T-helper 17 cell (primary cell): ENCODE measurements at places on chromosomes 1 and 21. TPM values are rescaled to one million over a fixed set of nuclear protein-coding genes. Genes with fewer than 3 reads are reported as not detected.

DNA sequence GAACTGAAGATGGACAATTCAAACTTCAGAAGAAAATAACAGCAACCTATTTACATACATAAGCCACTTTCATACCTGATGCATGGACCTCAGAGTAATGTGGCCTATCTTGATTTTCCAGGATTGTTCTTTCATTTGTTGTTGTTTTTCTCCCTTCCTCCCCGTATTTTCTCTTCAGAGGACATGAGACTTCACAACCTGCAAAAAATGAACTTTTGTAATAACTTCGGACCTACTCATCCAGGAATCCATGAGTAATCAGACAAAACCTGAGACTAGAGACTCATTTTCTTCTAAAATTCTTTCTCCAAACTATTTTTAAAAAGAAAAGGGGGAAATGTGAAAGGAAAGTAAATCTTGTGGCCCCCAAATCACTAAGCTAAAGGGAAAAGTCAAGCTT is 17.6 kb upstream of the PLA2G5 start:
- no peak overlapping the region for H3K27ac ChIP-seq
- H3K27me3 ChIP-seq, result peaks cover 14% of the 10 kb centered on the region
- no peak overlapping the region for H3K4me3 ChIP-seq
- H3K4me1 ChIP-seq, result no peaks in the 10 kb centered on the region
- peaks cover 4% of the 10 kb centered on the region for H3K36me3 ChIP-seq

DNA sequence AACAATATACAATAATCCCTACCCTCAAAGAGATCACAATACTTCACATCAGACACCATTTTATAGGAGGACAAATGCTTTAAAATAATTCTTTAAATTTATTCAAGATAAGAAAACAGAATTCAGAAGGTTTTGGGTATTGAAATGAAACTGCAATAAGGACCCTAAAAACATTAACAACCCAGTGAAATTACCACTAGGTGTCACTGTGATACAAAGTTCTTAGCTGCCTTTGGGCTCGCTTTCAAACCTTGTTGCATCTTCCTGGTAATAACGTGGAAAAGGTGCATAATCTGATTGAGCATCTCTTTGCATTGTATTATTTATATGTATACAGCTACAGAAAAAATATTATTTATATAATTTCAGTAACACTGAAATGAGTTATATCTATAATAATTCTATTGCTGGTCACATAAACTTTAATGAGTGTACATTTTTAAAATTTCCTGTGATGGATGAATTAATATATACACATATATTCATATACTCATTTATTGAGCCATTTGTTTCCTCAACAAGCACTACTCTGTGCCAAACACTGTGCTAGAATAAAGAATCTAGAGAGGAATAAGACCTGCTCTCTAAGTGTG is 185.2 kb downstream of the FAF1 start:
- H3K27ac ChIP-seq, result peak overlapping the region; percentile 69
- H3K27me3 ChIP-seq, result no peaks in the 10 kb centered on the region
- H3K4me3 ChIP-seq, result no peak overlapping the region
- peaks cover 15% of the 10 kb centered on the region for H3K4me1 ChIP-seq
- H3K36me3 ChIP-seq, result peaks cover 5% of the 10 kb centered on the region
- DNase-seq, result no peak

LEFTY2 gene
- not detected for total RNA-seq

TACSTD2 gene
- 0.23 TPM for total RNA-seq

TTC22 gene
- 11.2 TPM for total RNA-seq

ADGRL2 gene
- not detected for total RNA-seq

DNA sequence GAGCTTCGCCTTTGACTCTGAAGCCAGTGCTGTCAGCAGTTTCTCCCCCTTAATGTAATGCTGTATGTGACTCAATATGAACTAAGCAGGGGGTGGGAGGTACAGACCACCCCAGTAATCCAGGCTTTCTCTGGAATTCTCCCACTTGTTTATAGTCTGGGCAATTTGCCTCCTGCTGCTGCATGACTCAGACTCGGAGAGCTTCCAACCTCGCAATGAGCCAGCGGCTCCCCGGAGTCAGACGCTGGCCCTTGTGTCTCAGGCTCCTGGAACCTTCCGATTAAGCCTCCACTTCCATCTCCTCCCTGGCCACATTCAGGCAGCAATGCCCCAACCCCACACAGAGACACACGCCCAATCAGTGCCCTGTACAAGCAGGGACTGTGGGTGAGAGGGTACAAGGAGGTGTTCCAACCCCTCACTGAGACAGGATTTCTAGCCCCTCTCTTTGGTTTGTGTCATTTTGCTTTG is 471.7 kb upstream of the VAMP3 start:
- H3K4me3 ChIP-seq, result no peak overlapping the region
- no peaks in the 10 kb centered on the region for H3K36me3 ChIP-seq
- H3K27me3 ChIP-seq, result peaks cover 71% of the 10 kb centered on the region
- no peaks in the 10 kb centered on the region for H3K4me1 ChIP-seq
- no peak for DNase-seq
- no peak overlapping the region for H3K27ac ChIP-seq

COL16A1 gene
- not detected for total RNA-seq

RNF19B gene
- total RNA-seq, result 87.7 TPM

DNA sequence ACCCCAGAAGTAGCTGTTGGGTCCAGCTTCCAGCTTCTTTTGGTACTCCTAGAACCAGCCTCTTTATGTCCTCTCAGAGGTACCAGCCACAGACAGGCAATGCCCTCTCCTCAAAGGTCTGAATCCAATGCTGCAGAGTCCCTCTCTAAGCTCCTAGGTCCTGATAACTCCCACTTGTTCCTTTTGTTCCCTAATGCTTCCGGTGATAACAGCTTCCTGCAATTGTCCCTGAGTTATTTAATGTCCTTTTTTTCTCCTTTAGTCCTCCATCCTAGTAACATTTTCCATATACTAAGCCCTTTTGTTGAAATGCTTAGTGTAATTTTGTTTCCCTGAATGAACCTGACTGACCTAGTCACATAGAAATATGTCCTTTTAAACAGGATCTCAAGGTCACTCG is 201.7 kb upstream of the BEND5 start:
- H3K27me3 ChIP-seq, result no peaks in the 10 kb centered on the region
- no peaks in the 10 kb centered on the region for H3K4me1 ChIP-seq
- H3K4me3 ChIP-seq, result no peak overlapping the region
- no peak overlapping the region for H3K27ac ChIP-seq

GRCh38 chr1:240720976-240721375 is 109.0 kb upstream of the GREM2 start:
- no peaks in the 10 kb centered on the region for H3K4me1 ChIP-seq
- no peak for DNase-seq
- peaks cover 3% of the 10 kb centered on the region for H3K36me3 ChIP-seq

DNA sequence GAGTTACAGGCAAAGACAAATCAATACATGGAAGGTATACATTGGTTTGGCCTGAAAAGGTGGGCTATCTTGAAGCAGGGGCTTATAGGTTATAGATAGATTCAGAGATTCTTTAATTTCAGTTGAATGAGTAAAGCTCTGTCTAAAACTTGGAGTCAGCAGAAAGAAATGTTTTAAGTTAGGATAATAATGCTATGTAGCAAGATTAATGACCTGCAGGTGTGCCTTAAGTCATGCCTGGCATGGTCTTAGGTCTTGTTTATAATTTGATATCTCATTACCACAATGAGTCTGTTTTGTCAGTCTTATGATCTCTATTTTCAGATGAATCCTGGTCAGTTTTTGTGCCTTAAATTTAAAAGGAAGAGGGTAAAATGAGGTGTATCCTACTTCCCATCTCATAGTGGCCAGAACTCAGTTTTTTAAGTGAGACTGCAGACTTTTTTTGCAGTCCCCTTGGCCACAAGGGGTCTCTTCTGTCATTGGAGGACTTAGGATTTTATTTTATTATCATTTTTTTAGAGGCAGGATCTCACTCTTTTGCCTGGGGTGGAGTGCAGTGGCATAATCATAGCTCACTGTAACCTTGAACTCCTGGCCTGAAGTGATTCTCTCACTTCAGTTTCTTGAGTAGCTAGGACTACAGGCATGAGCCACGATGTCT is 21.3 kb upstream of the PGBD2 start:
- no peak for DNase-seq
- no peak overlapping the region for H3K4me3 ChIP-seq
- H3K27me3 ChIP-seq, result peaks cover 7% of the 10 kb centered on the region
- H3K36me3 ChIP-seq, result peaks cover 2% of the 10 kb centered on the region
- no peak overlapping the region for H3K27ac ChIP-seq

SFN gene
- total RNA-seq, result 1.3 TPM

DNA sequence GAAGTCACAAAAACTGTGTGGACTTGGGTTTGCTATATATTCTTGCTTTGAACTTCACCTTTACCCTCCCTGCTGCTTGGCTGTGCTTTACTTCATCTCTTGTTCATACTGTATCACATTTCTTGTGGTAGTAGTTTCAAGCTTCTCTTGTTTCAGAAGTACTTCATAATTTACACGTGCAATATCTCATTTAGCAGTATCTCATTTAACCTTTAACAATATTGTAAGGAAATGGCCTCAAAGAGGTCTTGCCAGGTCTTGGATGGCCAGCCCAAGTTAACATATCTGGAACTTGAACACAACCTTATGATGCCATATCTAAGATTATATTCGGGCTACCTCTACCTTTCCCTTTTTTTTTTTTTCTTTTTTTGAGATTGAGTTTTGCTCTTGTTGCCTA is 1.7 kb upstream of the TRIM45 start:
- peaks cover 13% of the 10 kb centered on the region for H3K4me1 ChIP-seq
- H3K27ac ChIP-seq, result no peak overlapping the region
- H3K4me3 ChIP-seq, result peak overlapping the region; percentile 52
- DNase-seq, result no peak
- H3K27me3 ChIP-seq, result peaks cover 2% of the 10 kb centered on the region

DNA sequence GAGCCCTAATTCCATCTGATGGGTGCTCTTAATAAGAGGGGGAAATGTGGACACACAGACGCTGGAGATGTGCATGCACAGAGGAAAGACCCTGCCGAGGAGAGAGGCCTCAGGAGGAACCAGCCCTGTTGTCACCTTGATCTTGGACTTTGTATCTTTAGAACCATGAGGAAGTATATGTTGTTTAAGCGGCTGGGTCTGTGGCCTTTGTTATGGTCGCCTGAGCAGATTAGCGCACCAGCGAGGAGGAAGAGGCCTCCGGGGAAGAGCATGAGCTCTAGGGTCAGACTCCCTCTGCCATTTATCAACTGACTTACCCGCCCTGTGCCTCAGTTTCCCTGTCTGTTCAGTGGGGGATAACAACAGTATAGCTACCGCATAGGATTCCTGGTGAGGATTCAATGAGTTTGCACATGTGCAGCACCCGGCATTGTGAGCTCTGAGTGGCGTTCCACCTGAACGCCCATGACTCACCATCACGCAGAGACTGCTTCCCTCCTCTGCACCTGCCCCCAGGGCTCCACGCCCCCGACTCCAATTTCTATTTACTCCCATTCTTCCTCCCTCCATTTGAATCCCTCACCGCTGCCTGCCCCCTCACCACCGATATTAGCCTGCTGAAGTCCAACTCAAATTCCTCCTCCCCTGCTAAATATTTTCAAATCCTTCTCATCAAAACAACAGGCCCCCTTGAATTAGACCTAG is 67.2 kb downstream of the ATP5PO start:
- H3K27me3 ChIP-seq, result peaks cover 4% of the 10 kb centered on the region
- no peak overlapping the region for H3K27ac ChIP-seq
- no peak overlapping the region for H3K4me3 ChIP-seq
- DNase-seq, result no peak
- H3K36me3 ChIP-seq, result peaks cover 3% of the 10 kb centered on the region

DNA sequence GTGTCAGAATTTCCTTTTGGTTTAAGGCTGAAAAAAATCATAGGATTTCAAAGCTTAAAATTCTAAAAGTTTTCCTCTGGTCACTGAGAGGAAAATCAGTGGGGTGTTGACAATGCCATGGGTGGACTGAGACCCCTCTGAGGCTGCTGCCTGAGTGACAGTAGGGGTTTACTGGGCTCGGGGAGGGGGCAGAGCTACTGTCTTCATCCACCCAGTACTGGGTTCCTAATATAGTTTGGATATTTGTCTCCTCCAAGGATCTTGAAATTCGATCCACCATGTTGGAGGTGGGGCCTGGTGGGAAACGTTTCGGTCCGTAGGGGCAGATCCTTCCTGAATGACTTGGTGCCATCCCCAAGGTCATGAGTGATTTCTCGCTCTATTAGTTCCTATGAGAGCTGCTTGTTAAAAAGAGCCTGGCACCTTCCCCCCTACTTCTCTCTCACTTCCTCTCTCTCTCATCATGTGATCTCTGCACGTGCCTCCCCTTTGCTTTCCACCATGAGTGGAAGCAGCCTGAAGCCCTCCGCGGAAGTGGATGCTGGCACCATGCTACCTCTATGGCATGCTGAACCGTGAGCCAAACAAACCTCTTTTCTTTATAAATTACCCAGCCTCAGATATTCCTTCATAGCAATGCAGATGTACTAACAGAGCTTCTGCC is 72.3 kb downstream of the MAP10 start:
- no peak for DNase-seq
- no peak overlapping the region for H3K27ac ChIP-seq
- no peaks in the 10 kb centered on the region for H3K27me3 ChIP-seq
- no peaks in the 10 kb centered on the region for H3K36me3 ChIP-seq
- peak overlapping the region; percentile 47 for H3K4me3 ChIP-seq

KRTAP21-2 gene
- total RNA-seq, result not detected

DNA sequence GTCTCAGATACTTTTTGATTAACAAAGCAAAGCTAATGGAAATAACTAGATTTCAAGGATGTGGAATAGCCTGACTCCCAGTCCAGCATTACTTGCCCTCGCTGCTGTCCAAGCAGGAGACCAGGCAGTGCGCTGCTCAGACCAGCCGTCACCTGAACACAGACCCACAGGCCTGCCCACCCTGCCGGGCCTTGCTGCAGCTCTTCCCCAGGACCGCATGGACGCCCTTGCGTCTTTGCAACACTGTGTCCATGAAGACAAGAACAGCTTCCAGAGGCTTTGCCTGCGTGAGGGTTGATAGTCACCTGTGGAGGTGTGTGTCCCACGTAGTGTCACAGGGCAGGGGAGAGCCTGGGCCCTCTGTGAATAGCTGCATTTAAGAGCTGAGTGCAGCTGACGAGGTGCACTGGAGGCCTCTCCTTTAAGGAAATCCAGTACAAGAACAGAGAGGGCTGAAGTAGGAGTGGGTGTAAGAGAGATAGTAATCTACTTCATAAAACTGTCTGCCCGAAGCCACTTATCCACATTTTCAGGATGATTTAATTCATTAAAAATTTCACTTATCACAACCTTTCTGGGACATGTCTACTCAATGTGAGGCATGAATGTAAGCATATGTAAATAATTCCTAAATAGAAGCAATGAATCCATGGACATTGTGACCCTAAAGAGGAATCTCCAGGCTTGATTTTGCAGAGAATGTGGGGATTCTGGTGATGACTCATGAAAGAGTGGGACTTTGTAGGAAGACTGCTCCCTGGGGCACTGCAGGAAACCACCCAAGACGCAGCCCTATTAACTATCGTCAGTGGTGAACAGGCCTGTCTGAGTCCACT is 176.2 kb upstream of the RAB4A start:
- H3K36me3 ChIP-seq, result no peaks in the 10 kb centered on the region
- no peaks in the 10 kb centered on the region for H3K27me3 ChIP-seq
- peaks cover 4% of the 10 kb centered on the region for H3K4me1 ChIP-seq
- no peak overlapping the region for H3K27ac ChIP-seq

DNA sequence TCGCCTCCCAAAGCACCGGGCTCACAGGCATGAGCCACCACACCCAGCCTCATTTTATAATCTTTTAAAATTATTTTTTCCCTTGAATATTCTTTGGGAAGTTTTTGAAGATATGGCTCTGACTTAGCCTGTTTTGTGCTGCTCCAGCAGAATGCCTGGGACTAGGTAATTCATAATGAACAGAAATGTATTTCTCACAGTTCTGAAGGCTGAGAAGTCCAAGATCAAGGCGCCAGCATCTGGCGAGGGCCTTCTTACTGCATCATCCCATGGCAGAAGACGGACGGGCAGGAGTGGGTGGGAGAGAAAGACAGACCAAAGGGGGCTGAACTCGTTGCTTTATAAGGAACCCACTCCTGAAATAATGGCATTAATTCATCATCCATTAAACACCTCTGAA is 99.0 kb upstream of the SLC25A33 start:
- H3K4me1 ChIP-seq, result peaks cover 4% of the 10 kb centered on the region
- H3K27ac ChIP-seq, result peak overlapping the region; percentile 9
- H3K27me3 ChIP-seq, result peaks cover 35% of the 10 kb centered on the region

KIF17 gene
- total RNA-seq, result not detected

KANK4 gene
- not detected for total RNA-seq

GPX7 gene
- 13.4 TPM for total RNA-seq
